NCI-H2171 treated with DMSO at 0.1 percent for 48 hours (cell line): ENCODE measurements at places on chromosomes 7 and 10.

- no peak for DNase-seq
Measured at GRCh38 chr7:73518470-73518869, 3.6 kb downstream of the BAZ1B start.

DNA sequence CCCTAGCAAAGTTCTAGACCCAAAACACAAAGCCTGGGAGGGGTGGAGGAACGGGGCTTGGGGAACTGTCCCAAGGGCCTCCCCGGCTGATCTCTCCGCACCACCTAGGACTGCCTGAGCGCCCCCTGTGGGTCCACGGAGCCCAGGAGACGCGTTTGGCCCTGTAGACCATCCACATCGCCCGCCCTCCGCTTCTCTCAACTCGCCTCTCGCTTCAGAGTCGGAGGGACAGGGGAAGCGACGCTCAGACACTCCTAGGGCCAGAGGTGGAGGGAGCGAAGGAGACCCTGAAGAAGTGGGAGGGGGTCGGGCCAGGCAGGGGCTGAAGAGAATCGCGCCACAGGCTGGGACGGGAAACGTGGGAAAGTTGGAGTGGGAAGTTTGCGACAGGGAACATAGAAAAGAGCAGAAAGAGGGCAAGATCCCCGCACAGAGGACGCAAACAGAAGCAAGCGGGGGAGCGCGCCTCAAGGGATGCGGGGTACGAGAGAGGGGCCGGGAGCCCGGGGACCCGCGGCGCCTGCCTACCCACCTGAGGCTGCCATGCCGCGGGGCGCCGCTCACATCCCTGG lies 378 bp downstream of the PIK3AP1 start:
- no peak for DNase-seq

DNA sequence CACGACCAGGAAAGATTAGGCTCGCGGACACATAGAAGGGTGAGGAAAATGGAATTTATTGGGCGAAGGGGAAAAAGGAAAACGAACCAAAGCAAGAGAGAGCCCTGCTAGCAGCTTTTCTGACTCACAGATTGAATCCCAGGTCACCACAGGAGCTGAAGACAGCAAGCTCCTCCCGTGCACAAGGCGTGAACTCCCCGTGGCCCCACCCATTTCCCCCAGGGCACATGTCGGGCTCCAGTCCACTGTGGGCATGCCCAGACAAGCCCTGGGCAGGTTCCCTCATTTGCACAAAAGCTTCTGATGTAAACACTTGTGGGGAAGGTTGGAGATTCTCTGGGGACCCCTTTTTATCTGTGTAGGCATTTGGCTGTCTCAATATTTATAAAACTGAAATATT lies 582.4 kb downstream of the SUGCT start:
- peak; percentile 73 for DNase-seq

GRCh38 chr10:60267802-60268201 lies 121.9 kb downstream of the ANK3 start:
- no peak for DNase-seq

- no peak for DNase-seq
Measured at GRCh38 chr10:13087601-13087985, 12.4 kb upstream of the OPTN start.

- DNase-seq: no peak
Measured at GRCh38 chr10:101558204-101558603, 29.9 kb downstream of the POLL start.

DNA sequence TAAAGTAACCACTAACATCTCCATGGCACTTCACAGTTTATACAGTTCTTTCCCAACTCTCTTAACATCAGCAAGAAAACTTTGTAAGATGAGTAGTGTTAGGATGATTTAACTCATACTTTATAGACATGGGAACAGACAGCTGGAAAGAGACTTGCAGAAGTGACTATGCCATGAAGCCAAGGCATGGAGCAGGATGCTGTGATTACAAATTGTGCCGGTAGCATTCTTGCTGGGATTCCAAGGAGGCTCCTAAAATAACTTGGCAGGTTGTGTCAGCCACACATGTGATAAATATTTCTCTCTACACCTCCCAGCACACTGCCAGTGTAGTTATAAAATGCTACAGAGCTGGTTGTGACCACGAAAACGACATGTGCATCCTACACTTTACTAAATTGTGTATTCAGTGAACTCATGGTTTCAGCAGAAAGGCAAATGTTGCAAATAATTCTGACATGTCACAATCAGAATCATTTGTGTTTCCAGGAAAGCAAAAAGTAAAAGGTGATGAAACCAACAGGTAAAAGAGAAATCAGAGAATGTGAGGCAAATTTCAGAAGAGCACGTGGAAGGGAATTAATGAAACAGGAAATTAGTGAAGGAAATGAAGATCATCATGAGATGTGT lies 5.6 kb upstream of the CYP3A4 start:
- no peak for DNase-seq

- DNase-seq: no peak
Measured at GRCh38 chr10:92849234-92849525, 860 bp downstream of the EXOC6 start.

DNA sequence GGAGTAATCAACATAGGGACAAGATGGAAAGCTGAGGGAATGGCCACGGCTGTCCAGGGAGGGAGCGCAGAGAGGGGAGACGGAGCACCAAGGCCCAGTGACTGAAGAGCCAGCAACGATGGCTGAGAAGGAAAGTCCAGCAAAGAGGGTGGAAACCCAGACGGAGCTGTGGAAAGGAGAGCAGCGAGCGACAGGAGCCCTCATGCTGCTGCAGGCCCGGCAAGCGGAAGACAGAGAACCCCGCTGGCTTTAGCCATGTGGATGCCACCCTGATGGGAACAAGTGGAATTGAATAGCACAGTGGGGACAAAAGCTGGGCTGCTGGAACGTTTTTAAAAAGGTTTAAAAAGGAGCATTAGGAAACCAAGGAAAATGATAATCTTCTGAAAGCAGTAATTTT lies 82.9 kb upstream of the DDC start:
- no peak for DNase-seq

- no peak for DNase-seq
Measured at GRCh38 chr10:10598297-10598696, 419.4 kb upstream of the CELF2 start.

DNA sequence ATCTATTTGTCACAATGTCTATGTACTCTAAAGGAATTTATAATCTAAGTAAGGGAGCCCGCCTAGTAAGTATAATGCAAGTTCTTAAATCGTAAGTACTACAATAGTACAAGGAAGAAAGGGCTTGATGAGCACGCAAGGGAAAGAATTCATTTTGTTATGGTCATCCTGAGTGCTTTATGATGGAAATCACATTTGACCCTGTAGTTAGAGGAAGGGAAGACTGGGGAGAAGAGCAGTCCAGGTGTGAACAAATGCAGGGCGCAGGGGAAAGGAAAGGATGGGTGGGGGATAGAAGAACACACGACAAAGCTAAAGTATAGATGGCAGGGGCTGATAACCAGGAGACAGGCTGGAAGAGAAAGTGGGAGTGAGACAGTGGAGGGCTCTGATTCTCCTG lies 88.2 kb upstream of the ARMC3 start:
- no peak for DNase-seq

DNA sequence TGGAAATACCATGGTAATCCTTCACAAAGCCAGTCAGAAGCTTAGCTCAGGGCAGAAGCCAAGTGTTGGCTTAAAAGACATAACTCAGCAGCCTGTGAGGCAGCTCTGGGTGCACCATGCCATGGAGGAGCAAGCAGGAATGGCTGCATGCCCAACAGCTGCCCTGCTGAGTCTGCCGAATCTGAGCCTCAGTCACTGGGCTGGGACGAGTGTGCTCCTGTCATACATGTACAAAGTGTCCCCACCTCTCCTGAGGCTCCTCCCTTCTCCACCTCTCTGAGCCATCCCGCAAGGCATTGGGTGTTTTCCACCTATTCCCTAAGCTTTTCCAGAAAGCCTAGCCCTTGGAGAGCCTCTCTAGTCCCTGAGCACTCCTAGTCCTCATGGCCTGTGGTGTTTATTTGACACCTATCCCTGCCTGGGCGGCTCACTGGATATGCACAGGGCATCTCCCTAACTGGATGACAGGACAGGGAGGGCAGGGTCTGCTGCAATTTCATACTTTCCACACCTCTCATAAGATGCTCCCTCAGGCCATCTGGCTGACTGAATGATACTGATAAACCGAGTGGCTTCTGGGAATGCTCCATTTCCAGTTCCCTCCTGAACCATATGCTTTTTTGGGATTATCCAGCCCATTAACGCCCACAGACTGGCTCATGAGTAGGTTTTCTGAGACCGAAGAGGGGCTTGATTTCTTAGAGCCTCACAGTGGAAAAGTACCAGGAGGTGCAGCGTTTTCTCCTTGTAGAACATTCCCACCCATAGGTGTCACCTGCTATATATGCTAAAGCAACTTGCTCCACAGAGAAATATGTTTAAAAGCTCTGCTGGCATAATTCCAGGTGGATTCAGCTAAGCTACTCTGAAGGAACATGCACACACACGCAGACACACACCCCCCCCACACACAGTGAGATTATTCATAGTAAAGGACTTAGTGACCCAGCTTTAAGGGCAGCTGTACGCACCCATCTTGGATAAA lies 199.3 kb downstream of the SNX10 start:
- peak; percentile 85 for DNase-seq

GRCh38 chr10:97179731-97180362 lies 5.9 kb downstream of the SLIT1 start:
- peak; percentile 16 for DNase-seq

DNA sequence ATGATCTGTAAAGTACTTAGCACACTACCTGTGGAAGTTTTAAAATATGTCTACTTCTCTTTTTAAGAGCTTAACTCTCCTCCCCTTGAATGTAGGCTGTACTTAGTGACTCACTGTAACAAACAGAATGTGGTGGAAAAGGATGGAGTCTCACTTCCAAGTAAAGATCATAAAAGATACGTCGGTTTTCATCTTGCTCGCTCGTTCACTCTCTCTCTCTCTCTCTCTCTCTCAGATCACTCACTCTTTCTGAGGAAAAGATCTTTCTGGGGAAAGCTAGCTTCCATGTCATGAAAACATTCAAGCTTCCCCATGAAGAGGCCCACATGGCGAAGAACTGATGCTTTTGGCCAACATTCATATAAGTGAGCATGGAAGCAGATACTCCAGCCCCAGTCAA lies 5.5 kb downstream of the CHUK start:
- no peak for DNase-seq

DNA sequence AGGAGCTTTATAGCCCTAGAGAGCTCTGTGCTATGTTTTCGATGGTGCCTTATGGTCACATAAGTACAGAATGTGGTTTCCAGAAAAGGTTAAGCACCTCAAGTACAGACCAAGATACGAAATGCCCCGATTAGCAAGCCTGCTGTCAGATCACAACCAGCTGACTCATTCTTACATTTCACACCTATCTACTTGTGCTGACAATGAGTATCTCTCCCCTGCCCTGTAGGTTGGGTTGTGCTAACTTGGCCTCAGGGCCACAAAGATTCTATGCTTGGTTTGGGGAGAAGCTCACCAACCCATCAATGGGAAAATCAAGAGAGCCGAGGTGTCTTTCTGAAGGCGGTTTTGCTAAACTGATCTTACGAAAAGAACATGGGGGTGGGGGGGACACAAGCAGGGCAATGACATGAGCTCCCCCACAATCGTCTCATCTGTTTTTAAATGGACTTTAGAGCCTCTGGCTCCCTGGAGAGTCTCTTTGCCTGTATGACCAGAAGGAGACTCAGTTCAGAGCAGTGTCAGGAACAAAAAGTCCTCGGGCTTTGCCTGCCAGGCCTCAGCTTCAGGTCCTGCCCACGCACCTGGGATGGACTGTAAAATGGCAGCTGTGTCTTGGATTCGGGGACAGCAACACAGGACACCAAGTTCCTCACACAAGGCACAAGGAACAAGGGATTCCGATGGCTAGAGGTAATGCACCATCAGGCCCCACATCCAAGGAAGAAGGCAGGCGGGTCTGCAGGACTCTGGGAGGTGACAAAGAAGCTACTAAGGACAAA lies 55.1 kb downstream of the FAM53B start:
- no peak for DNase-seq

GRCh38 chr7:14368285-14368684 lies 378.8 kb upstream of the ETV1 start:
- no peak for DNase-seq

DNA sequence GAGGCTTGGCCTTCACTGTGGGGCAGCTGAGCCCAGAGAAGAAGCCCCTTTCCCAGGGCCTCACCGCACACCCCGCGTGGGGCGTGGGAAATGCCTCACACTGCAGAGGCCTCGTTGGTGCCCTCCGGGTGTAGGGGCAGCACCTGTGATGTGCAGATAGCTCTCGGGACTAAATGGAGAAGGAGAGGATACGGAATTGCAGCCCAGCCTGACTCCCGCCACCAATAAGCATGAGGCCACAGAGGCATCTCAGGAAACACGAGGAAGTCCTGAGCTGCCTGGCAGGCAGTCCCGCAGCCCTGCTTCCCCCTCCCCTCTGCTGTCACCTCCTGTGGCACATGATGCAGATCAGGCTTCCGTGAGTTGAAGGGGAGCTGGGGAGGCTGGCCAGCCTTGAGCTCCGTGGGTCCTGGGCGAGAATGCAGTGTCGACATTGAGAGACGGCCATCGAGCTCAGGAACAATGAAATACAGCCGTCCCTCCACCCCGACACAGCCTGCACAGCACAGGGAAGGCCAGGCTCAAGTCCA lies 59.6 kb upstream of the PPP2R2D start:
- no peak for DNase-seq
